ENCODE measurements at places on chromosomes 3 and 15.

DNA sequence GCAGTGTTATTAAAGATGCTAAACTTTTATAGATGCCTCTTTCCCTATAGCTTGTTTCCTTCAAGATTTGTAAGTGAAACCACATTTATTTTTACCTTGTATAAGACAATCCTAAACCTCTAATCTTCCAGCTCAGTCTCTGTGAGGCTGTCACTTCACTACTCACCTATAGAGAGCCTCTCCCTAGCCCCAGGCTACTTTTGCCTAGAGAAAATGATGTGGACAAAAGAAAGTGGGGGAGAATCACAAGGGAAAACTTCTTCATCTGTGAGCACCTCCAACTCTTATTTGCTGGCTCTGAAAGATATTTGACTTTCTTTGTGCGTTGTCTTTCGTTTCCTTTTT, 74.9 kb upstream of the SCN5A start:
- no peak for DNase-seq

DNA sequence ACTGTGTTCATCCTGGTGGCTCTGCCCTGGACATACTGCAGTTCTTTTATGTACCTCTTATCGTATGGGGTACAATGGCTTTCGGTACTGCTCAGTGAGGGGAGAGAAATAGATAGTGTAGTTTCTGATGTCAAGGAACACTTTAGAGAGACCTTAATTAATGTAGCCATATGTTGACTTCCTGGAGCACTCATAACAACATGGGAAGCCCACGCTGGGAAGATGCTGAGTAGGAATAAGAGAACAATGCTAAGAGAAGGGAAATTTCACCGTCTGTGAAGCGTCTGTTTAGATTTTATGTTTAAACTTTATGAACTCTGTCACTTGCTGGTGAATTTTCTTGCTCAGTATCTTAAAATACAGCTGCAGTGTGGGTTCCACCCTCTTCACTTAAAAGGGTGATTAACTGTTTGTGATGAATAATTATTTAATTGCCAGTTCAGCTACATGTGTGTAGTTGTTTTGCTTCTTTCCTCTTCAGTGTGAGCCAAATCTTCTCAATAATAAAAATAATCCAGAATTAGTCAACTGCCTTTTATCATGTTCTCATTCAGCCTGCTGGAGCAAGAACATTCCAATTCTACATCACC, 373.1 kb upstream of the TPRG1 start:
- DNase-seq, result no peak

- DNase-seq, result no peak
Measured at GRCh38 chr15:34266751-34267150, 41.9 kb downstream of the EMC4 start.

GRCh38 chr3:70006089-70006488, 6.6 kb downstream of the SAMMSON start:
- DNase-seq, result no peak

All from frontal cortex (tissue), 4 donors.